ENCODE measurements at places on chromosomes 3 and 15.

DNA sequence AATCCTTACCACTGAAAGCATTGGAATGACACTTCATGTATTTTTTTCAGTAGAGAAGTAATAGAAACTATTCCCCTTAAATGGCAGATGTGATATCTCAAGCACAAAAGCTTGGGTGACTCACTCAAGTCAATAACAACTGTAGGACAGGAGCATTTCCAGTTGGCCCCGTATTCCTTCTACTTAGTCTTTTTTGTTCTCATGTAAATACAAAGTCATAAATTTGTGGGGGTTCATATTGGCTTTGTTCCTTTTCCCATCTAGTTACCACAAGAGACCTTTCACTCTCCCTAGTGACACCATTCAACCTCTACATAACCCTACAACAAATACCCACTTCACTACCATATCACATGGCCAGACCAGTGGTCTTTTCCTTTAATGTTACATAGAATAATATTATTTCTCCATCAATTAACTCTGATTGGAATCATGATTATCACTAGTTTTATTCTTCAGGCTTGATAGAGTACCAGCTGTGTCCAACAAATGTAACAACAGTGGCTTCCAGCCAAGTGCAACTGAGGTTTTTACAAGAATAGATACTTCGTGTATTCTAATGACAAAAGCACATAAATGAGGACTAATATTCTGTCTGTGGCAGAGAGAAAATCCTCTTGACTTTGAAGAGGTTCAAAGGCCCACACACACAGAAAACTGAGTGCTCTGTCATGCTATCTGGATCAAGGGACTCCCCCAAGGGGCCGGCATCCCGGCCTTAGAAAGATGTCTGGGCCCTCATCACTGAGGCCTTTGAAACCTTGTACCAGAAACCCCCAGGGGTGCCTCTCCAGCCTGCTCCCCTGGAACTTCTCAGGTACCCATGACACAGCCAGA, 94.0 kb upstream of the THBS1 start:
- DNase-seq = no peak

GRCh38 chr3:123042413-123042812, 14.8 kb upstream of the SEMA5B start:
- no peak for DNase-seq

DNA sequence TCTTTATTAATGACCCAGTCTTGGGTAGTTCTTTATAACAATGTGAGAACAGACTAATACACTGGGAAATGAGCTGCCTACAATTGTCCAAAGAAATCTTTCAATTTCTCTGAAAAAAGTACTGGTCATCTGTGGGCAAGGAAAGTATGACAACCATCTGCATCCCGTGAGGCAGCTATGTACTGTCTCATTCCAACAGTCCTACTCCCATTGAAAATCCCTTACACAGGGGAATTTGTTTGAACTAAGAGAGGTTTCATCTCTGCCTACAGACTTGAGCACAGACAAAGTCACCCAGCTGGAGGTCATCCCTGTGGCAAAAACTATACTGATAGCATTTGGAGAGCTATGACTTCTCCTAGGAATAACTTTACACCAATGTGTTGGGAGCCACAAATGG, 27.1 kb downstream of the SHC4 start:
- DNase-seq = no peak

DNA sequence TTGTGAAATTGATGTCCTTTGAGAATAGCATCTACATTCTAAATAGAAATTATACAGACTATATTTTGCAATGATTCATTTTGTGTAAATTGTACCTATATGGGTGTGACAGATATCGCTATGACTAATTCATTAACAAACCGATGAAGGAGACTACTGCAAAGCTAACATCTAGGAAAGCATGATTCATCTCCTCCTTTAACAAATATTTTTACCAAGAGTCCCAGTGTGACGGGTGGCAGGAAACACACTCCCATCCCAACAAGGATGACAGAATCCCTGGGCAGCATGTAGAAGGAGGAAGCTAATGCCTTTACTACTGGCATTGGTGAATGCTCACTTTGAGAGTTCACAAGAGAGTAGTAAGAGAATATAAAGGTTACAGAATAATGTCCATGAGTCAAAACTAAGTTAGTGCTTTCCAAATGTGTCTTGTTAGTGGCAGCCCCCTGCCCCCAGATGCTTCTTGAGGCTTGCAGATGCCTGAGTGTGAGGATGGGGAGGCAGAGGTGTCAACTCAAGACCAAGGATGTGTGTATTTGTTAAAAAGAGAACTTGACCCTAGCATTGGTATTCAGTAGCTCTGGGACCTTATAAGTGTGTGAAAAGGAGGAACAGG, 180.6 kb downstream of the FMN1 start:
- DNase-seq = no peak

Data from sciatic nerve (tissue), 2 donors.